DND-41 (cell line): ENCODE measurements at places on chromosomes 1 and 21.

DNA sequence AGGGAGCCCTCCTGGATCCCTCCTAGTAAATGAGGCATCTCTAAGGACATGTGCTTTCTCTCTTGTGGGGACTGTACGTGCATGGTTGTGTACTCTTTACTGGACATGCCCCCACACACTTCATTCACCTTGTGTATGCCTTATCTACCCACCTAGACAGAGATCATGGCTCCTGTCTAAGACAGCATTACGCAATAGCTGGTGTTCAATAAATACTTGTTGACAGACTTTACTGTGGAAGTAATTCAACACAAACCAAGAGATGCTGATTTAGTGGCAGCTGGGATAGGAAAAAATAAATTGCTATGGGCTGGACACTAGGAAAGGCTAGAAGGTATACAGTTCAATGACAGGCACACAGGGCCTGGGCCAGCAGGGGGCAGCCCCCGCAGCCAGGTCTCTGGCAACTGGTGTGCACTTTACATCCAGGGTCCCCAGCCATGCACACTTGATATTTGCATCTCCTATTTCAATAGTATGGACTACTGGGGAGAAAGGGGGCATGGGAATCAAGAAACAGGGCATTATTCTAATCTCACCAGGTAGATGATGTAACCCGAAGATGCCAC, 24.2 kb downstream of the TRABD2B start:
- DNase-seq = no peak

DNA sequence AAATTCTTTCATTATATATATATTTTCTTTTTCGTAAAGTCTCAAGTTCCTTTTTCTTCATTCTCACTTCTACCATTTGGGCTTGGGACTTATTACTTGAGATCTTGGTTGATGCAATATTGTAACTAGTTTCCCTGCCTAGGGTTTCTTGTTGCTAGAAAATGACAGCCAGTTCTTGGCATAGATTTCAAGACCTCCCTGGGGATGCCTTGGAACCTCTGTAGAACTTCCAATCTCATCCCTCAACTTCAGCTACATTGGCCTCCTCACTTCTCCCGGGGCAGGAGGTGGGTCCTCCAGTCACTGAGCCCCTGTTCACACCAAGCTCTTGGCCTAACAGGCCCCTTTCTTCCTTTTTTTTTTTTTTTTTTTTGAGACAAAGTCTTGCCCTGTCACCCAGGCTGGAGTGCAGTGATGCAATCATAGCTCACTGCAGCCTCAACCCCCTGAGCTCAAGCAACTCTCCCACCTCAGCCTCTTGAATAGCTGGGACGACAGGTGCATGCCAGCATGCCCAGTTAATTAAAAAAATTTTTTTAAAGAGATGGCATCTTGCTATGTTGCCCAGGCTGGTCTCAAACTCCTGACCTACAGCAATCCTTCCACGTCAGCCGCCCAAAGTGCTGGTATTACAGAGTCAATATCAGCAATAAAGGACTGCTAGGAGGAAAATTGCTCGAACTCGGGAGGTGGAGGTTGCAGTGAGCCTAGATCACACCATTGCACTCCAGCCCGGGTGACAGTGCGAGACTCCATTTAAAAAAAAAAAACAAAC, 33.1 kb downstream of the MAP3K7CL start:
- no peak for DNase-seq

GRCh38 chr1:96651517-96651916, 70.1 kb upstream of the PTBP2 start:
- no peak for DNase-seq

DNA sequence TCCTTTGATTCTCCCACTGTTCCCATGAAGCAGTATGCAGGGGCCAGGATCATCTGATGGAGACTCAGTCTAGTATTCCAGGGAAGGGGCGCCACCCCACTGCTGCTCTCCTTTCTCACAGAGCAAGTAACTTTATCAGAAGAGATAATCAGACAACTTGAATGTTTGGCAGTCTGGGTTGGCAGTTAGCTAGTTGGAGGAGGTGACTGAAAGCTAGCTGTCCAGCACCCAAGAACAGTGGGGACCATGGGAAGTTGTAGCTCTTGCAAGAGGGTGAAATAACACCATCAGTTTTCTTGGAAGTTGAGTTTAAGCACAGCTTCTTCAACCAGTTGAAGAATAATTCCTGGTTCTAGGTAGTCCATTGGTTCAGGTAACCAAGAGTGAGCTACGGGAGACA, 22.2 kb upstream of the AGL start:
- no peak for DNase-seq

DNA sequence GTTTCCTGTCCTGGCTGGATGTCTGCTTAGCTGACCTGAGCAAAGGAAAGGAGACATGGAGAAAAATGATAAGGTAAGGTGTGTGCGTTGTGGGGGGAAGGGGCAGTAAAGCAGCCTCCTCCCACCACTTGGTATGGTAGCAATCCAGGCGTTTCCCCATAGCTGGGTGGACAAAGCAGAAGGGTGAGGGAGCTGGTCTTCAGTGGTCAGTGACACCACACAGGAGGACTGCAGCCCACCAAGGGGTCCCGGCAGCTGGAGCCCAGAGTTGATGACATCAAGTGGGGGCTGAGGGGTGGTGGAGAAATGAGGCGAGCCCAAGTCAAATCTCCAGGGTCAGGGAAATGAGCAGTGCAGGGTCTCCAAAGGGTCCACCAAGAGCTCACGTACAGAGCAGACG, 69.3 kb upstream of the LRRN2 start:
- no peak for DNase-seq

- no peak for DNase-seq
Measured at GRCh38 chr1:113248494-113248893, 141.8 kb upstream of the MAGI3 start.

- DNase-seq = peak; percentile 82
Measured at GRCh38 chr1:176374967-176375569, 87.9 kb upstream of the PAPPA2 start.

DNA sequence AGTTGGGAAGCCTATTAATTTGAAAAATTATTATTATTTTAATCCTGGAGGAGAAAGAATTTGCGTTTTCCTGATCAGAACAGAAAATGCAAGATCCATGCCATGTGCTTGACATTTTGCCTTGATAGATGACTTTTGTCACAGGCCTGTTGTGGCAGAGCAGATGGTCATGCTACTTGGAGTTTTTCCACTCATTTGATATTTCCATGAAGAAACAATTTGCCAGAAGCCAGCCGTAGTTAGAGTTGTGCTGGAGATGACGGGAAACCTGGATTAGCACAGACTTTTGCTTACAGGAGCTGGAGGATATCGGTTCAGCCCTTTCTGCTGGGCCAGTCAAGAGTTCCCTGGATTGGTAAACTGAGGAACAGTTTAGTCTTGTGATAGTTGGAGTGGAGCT, 3.2 kb downstream of the RCAN3 start:
- DNase-seq = no peak

DNA sequence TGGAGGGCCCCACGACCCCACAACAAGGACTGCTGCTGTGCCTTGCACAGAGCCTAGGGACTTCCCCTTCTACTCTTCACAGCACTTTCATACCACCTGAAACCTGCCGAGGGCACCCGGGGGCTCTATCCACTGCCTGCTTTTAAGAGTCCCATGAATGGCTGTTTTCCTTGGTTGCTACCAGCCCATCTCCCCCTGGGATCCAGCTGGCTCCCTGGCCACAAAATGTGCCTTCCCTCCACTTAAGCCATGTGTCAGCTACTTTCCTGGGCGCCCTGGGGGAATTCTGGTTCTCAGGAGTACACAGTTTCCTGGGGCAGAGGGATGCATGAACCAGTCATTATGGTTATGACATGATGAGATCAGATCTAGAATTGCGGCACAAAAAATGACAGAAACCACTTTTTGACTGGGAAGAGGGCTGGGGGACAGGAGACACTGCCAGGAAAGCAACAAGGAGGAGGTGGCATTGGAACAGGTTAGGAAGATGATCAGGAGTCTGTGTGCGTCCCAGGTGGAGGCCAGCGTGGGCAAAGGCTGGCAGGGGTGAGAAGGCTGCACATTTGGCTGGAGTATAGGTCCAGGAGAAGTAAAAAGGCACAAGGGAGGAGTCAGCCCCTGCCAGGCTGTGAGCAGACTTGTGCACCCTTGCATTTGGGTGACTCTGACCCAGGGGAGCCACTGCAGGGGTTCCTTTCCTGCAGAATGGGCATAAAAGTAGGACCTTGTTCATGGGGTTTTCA, 3.2 kb upstream of the TNFRSF8 start:
- DNase-seq = no peak
